ENCODE measurements at places on chromosomes 7 and 10. TPM values are rescaled to one million over a fixed set of nuclear protein-coding genes. Genes with fewer than 3 reads are reported as not detected.

DNA sequence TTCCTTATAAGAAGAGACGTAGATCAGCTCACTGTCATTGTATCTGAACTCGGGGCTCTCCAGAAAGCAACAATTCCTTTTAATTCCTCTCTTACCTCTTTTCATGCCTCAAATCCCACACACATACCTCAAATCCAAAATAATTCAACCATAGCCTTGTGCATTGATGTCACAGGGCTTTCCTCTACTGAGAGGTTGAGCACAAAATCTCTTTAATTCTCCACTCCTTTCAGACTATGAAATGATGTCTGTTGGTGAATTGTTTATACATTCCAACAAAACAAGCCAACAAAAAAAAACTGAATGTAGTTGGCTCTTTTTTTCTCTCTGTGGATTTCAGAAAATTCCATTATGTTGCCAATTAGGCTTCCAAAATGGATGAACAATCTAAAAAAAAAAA is 53.2 kb downstream of the BPGM start:
- peak overlapping the region; percentile 53 for H3K27ac ChIP-seq
- no peak overlapping the region for H3K4me3 ChIP-seq
- no peaks in the 10 kb centered on the region for H3K36me3 ChIP-seq
- no peaks in the 10 kb centered on the region for H3K27me3 ChIP-seq
- H3K4me1 ChIP-seq, result peaks cover 71% of the 10 kb centered on the region
- DNase-seq, result no peak

- H3K36me3 ChIP-seq, result no peaks in the 10 kb centered on the region
- DNase-seq, result no peak
- peaks cover 42% of the 10 kb centered on the region for H3K4me1 ChIP-seq
- no peak overlapping the region for H3K4me3 ChIP-seq
- H3K27ac ChIP-seq, result peak overlapping the region; percentile 55
Measured at GRCh38 chr10:97549587-97550322, 22.8 kb upstream of the ANKRD2 start.

DNA sequence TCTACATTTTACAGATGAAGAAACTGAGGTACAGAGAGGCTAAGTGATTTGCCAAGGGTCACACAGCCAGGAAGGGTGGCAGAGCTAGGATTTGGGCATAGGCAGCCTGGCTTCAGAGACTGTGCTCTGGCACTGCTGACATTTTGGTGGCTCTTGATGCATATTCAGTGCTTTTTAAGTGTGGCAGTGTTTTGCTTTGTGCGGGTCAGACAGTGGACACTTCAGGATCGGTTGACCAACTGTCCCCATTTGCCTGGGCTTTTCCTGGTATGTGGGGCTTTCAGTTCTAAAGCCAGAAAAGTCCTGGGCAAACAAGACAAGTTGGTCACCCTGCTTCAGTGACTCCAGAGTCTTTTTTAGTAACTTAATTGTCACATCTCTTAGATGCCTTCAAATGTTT is 35.0 kb downstream of the SUFU start:
- no peak overlapping the region for H3K4me3 ChIP-seq
- no peak for DNase-seq
- no peaks in the 10 kb centered on the region for H3K27me3 ChIP-seq
- H3K4me1 ChIP-seq, result no peaks in the 10 kb centered on the region
- H3K27ac ChIP-seq, result no peak overlapping the region

DNA sequence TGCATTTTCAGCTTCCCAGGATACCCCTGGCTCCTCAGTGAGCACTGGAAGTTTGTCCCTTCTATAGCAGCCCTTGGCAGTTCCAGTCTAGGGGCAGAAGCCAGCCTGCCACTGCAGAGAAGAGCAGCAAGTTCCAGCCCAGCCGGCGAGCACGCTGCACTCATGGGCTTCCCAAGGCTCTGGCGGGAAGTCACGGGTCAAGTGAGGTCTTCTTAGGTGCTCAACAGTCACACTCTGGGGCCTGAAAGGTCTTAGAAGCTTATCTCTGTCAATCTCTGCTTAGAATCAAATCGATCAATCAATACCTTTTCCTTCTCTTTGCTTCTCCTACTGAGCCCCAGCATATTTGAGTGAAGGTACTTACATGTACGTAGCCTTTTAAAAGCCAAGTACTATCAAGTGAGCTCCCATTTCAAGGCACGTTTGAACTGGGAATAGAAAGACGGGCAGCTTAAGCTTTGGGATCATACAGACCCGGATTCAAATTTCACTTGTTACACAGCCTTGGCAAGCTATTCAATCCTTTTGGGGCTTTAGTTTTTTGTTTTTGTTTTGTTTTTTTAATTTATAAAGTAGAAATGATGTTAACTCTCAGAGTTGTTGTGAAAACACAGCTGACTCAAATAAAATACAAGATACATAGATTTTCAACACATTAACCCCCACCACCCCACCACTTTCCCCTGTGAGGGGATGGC is 152.6 kb upstream of the KLF14 start:
- peaks cover 53% of the 10 kb centered on the region for H3K4me1 ChIP-seq
- H3K4me3 ChIP-seq, result no peak overlapping the region
- no peaks in the 10 kb centered on the region for H3K27me3 ChIP-seq
- no peak for DNase-seq

- H3K27me3 ChIP-seq, result no peaks in the 10 kb centered on the region
- H3K4me1 ChIP-seq, result peaks cover 3% of the 10 kb centered on the region
- no peak overlapping the region for H3K27ac ChIP-seq
- no peak for DNase-seq
Measured at GRCh38 chr7:47142169-47142866, 439.6 kb downstream of the TNS3 start.

DNA sequence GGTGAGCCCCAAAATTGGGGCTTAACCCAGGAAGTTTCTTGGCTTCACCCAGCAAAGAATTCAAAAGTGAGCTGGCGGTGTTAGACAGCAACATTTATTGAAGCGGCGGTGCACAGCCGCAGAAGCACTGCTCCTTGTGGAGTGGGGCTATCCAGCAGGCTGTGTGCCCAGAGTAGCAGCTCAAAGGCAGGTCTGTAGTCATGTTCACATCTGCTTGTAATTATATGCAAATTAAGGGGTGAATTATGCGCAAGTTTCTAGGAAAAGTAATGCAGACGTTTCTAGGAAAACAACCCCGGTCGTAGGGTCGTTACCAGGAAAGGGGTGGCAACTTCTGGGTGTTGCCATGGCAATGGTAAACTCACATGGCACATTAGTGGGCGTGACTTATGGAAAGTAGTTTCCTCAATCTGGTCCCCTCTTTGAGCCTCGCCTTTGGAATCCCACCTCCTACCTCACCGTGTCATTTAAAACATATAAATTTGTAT is 13.7 kb upstream of the KBTBD2 start:
- no peak overlapping the region for H3K27ac ChIP-seq
- no peaks in the 10 kb centered on the region for H3K36me3 ChIP-seq
- no peak for DNase-seq
- H3K27me3 ChIP-seq, result no peaks in the 10 kb centered on the region
- H3K4me1 ChIP-seq, result peaks cover 10% of the 10 kb centered on the region

DNA sequence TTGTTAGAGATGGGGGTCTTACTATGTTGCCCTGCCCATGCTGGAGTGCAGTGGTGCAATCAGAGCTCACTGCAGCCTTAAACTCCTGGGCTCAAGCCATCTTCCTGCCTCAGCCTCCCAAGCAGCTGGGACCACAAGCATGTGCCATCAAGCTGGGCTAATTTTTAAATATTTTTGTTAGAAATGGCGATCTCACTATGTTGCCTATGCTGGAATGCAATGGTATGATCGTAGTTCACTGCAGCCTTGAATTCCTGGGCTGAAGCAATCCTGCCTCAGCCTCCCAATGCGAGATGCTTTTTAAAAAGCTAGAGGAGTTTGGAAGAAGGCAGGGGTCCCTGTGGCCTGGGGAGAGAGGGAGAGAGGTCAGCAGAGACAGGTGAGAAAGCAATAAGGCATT is 600.1 kb upstream of the AUTS2 start:
- H3K27ac ChIP-seq, result no peak overlapping the region
- no peaks in the 10 kb centered on the region for H3K27me3 ChIP-seq
- H3K36me3 ChIP-seq, result no peaks in the 10 kb centered on the region
- DNase-seq, result no peak
- H3K4me3 ChIP-seq, result no peak overlapping the region
- no peaks in the 10 kb centered on the region for H3K4me1 ChIP-seq

DNA sequence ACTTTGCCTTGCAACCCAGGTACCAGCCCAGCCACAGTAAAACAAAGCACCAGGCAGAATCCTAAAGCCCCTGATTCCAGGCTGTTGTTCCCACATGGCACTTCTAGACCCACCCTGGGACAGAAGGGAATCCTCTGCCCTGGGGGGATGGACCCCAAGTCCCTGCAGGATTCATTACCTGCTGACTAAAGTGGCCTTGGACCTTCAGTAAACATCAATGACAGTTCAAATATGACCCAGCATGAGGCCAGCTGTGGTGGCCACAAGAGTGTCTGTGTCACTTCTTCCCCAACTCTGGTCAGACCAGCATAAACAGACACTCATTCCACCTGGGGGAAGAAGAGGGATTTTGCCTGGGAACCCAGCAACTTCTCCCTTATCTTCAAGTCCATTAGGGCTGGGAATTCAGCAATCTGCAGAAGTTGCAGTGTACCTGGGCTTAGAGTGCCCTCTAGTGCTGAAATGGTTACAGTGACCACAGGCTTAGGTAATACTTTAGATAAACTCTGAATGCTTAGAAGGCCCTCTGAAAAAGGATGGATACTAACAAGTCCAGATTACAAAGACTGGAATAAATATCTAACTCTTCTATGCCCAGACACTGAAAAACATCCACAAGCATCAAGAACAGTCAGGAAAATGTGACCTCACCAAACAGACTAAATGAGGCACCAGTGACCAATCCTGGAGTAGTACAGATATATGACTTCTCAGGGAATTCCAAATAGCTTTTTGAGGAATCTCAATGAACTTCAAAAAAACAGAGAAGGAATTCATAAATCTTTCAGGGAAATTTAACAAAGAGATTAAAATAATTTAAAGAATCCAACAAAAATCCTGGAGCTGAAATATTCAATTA is 108.5 kb upstream of the TMEM168 start:
- no peaks in the 10 kb centered on the region for H3K27me3 ChIP-seq
- H3K4me1 ChIP-seq, result no peaks in the 10 kb centered on the region
- no peak overlapping the region for H3K4me3 ChIP-seq
- DNase-seq, result no peak
- no peak overlapping the region for H3K27ac ChIP-seq
- peaks cover 7% of the 10 kb centered on the region for H3K36me3 ChIP-seq

GRCh38 chr10:80447436-80448190 is 6.5 kb upstream of the TSPAN14 start:
- no peaks in the 10 kb centered on the region for H3K36me3 ChIP-seq
- no peaks in the 10 kb centered on the region for H3K27me3 ChIP-seq
- DNase-seq, result no peak
- H3K4me1 ChIP-seq, result no peaks in the 10 kb centered on the region

- H3K27ac ChIP-seq, result no peak overlapping the region
- no peaks in the 10 kb centered on the region for H3K27me3 ChIP-seq
- no peaks in the 10 kb centered on the region for H3K4me1 ChIP-seq
Measured at GRCh38 chr10:21055339-21056135, 158.4 kb upstream of the NEBL start.

GRCh38 chr7:66664590-66665293 is 36.1 kb downstream of the KCTD7 start:
- H3K36me3 ChIP-seq, result no peaks in the 10 kb centered on the region
- no peak overlapping the region for H3K4me3 ChIP-seq
- H3K27ac ChIP-seq, result no peak overlapping the region
- peaks cover 3% of the 10 kb centered on the region for H3K4me1 ChIP-seq
- no peak for DNase-seq

- H3K27ac ChIP-seq, result peak overlapping the region; percentile 83
- H3K27me3 ChIP-seq, result no peaks in the 10 kb centered on the region
- DNase-seq, result no peak
- no peak overlapping the region for H3K4me3 ChIP-seq
Measured at GRCh38 chr10:110784198-110784597, 87.5 kb upstream of the PDCD4 start.

- H3K4me3 ChIP-seq, result no peak overlapping the region
- no peak for DNase-seq
- H3K27ac ChIP-seq, result peak overlapping the region; percentile 45
- H3K4me1 ChIP-seq, result peaks cover 26% of the 10 kb centered on the region
- H3K36me3 ChIP-seq, result no peaks in the 10 kb centered on the region
- H3K27me3 ChIP-seq, result no peaks in the 10 kb centered on the region
Measured at GRCh38 chr7:84971360-84971759, 215.5 kb downstream of the SEMA3D start.

- DNase-seq, result no peak
- no peaks in the 10 kb centered on the region for H3K27me3 ChIP-seq
- H3K4me1 ChIP-seq, result peaks cover 49% of the 10 kb centered on the region
- peak overlapping the region; percentile 83 for H3K27ac ChIP-seq
- no peak overlapping the region for H3K4me3 ChIP-seq
Measured at GRCh38 chr10:102814453-102814871, 22.8 kb downstream of the CYP17A1 start.

DNA sequence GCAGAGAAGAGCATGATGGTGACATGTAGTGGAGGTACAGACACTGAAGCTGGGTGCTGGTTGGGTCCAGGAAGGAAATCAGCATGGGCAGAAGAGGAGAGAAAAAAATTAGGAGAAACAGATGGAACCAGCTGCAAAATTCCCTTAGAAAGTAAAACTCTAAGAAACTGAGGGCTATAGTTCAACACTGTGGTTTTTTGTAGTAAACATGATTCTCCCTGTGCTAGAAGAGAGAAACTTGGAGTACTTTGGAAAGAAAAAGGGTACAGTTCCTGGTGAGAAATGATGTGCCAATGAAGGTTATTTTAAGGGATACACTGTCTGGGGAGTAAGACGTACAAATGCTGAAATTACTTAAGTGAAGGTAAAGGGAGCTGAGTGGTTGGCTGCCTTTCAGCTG is 181.5 kb upstream of the HPS1 start:
- no peaks in the 10 kb centered on the region for H3K4me1 ChIP-seq
- H3K27me3 ChIP-seq, result no peaks in the 10 kb centered on the region
- DNase-seq, result no peak
- no peaks in the 10 kb centered on the region for H3K36me3 ChIP-seq
- no peak overlapping the region for H3K27ac ChIP-seq

DNA sequence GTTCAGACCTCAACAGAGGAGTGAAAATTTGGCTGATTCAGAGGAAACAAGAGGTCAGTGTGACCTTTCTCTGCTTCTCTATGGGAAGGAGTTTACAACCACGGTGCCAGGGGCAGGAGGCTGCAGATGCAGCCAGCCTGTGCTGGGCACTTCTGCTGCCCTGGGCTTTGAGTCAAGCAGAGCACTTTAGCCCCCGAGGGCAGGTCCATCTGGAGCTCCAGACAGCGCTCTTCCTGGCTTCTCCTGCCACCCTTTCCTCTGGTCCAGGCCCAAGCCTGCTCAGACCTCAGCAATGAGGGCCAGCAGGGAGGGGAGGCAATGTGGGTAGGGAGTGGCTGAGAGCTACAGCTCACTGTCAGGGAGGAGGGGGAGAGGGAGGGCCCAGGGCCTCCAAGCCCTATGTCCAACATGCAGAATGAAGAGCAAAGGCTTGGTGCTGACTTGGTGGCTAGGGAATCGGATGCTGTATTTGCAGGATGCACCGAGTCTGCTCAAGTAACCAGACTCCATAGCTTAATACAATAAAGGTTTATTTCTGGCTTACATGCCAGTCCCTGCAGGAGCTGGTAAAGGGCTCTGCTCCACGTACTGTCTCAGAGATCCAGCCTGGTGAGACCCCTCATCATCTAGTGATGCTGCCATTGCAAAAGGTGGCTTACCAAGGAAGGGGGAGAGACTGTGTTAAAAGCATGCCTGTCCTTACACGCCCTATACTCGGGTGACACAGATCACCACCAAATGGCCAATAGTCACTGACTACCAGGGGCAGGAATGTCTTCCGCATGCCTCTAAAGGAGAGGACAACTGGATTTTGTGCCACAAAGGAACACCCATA is 481.6 kb downstream of the RPS24 start:
- peak overlapping the region; percentile 80 for H3K27ac ChIP-seq
- no peak overlapping the region for H3K4me3 ChIP-seq
- H3K27me3 ChIP-seq, result no peaks in the 10 kb centered on the region
- H3K36me3 ChIP-seq, result no peaks in the 10 kb centered on the region

NXPH1 gene
- total RNA-seq, result not detected

AGBL3 gene
- total RNA-seq, result 1.2 TPM

CLEC5A gene
- 0.66 TPM for total RNA-seq

GRID2IP gene
- not detected for total RNA-seq

FXYD4 gene
- total RNA-seq, result not detected

METTL27 gene
- total RNA-seq, result 0.83 TPM

HOXA6 gene
- 0.92 TPM for total RNA-seq

ANXA8 gene
- total RNA-seq, result not detected
